ENCODE measurements at places on chromosomes 7 and 10. TPM values are rescaled to one million over a fixed set of nuclear protein-coding genes. Genes with fewer than 3 reads are reported as not detected.

DNA sequence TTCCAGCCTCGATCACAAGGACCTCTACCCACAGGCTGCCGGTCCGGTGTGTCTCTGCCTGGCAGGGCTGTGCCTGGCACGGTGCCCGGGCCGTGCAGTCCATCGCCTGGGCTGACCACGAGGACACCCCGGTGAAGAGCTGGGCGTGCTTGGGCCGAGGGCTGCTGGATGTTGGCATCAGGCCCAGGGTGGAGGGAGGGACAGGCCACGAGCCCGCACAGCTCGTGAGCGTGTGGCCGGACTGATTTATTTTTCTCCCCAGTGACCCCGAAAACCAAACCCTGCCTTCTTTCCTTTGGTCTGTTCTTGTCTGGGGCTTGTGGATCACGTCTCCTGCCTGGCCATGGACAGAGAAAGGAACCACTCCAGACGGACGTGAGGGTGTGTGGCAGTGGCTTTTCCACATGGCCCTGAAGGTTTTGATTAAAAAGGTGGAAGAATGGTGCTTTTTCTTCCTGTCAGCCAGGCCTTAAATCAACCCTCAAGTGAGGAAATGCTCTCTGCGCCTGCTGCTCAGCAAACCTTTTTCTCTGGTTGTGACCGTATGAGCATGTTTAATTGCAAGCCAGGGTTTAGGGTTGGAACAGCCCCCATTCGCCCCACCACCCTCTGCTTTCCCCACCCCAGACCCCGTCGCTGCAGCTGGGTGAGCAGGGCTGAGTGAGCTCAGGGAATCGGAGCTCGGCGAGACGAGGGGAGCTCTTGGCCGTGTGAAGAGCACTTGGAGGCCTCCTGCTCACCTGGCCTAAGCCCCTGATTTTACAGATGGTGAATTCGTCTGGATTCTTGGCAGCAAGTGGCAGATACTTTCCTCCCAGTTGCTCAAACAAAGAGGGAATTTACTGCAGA lies 130.1 kb downstream of the RGS10 start:
- DNase-seq: peak; percentile 90

GRCh38 chr7:68917041-68917651 lies 681.1 kb upstream of the AUTS2 start:
- no peak for DNase-seq

- no peak for DNase-seq
Observed at GRCh38 chr7:38862666-38863065, 46.3 kb downstream of the VPS41 start.

GRCh38 chr7:21054427-21055112 lies 267.9 kb upstream of the SP8 start:
- no peak for DNase-seq

The HOXA3 gene
- 8.7 TPM for total RNA-seq

The SLC26A5 gene
- 1.9 TPM for total RNA-seq

The ATXN7L1 gene
- total RNA-seq: 12.9 TPM

DNA sequence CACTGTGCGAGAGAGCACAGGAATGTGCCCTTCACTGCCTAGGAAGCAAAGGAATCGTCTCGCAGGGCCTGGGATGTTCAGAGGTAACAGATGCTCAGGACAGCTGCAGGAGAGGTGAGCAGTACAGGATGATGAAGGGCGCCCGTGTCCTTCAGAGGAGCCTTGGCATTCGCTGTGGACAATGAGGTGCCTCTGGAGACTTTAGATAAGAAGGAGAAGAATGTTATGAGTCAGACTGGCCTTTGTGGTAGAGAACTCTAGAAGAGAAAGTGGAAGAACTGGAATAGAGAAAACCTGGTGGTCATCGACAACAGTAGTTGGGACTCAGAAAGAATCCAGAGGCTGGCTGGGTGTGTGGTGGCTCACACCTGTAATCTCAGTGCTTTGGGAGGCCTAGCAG lies 64.4 kb upstream of the LEP start:
- DNase-seq: no peak

GRCh38 chr7:92366730-92367129 lies 80.6 kb upstream of the GATAD1 start:
- DNase-seq: no peak

The AGK gene
- total RNA-seq: 17.5 TPM

The CHAT gene
- not detected for total RNA-seq

DNA sequence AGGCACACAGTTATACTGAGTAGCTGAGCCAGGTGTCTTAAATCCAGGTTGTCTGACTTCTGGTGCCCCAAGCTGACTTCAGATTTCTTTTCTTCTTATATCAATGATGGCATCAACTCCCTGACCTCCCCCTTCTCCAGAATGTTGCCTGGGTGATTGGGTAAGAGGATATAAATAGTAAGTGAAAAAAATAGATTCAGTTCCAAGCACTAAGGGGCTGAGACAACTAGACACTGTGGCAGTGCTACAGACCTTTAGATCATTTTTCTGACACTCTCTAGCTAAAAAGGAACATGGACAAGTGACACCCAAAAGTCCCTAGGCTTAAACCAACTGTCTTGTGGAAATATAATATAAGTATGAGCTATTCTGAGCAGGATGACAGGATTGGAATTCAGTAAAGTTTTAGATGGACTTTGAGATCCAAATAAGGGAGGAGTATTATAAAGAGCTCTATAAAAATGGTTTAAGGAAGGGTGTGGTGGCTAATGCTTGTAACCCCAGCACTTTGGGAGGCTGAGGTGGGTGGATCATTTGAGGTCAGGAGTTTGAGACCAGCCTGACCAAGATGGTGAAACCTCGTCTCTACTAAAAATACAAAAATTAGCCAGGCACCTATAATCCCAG lies 589.1 kb upstream of the GALNT17 start:
- DNase-seq: no peak

Measured in upper lobe of right lung (tissue), 1 donor.